Left cardiac atrium (tissue), 4 donors: ENCODE measurements at places on chromosomes 4 and X. TPM values are rescaled to one million over a fixed set of nuclear protein-coding genes. Genes with fewer than 3 reads are reported as not detected.

The NCAPG gene
- 1.8 TPM for total RNA-seq

The SOD3 gene
- total RNA-seq, result 120 TPM

The CRMP1 gene
- 0.44 TPM for total RNA-seq

The CLCN5 gene
- 1.9 TPM for total RNA-seq

DNA sequence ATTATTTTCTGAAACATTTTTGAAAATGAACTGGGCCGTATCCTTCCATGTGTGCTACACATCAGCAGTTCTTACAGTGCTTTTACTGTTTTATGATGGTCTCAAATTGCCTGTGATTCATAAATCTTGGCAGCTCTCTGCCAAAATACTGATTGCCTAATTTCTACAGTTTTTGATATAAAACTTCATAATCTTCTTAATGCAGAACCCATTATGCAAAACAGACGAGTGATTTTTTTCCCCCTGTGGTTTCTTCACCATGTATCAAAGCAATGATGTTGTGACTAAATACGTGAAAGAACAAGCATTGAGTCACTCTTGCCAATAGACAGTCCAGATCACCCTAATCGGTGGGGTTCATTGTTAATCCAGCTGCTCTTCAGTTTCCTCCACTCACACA, 156.4 kb upstream of the WDR1 start:
- no peak for DNase-seq

DNA sequence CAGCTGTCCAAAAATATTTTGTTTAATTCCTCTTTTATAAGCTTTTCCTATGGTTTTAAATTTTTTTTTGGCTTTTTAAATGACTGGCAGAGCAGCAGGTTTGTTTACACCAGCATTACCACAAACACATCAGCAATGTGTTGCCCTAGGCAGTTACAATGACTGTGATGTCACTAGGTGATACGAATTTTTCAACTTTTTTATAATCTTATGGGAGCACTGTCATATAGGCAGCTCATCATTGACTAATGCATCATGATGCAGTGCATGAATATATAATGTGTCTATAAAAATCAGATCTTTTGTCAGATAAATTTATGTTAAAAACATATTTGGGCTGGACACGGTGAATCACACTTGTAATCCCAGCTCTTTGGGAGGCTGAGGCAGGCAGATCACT, 231.6 kb upstream of the SLIT2 start:
- DNase-seq, result no peak

DNA sequence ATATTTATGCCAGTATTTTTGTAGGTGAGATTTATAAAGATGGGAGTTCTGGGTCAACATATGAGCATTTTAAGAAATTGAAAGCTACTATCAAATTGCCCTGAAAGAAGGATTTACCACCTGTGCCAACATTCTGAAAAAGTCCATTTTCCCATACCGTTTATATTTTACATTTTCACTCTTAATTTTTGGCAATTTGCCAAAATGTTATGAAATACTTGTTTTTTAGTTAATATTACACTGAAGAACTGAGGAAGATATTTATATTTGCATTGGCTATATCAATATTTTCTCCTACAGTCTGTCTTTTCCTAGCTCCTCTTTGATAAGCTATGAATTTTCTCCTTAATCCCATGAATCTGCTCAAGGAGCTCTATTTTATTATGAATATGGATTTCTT, 52.4 kb downstream of the DCHS2 start:
- DNase-seq, result no peak

DNA sequence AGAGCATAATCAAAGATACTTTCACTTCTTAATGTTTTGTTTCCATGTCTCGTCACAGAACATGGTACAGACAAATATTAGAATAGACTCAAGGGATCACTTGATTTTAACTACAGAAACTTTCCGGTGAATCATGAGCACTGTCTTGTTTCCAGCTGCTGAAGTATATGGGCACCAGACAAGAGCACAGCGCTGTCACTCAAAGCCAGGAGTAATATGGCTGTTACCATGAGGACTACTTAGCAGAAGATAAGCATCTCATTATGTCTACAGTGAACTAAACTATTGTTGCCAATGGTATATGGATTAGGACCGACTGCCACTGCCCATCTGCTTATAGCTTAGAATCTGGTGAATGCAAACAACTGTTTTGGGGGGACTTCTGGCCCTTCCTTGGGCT, 34.3 kb downstream of the MECP2 start:
- no peak for DNase-seq

GRCh38 chrX:40685362-40685918, 38.1 kb upstream of the CXorf38 start:
- no peak for DNase-seq

GRCh38 chrX:153636716-153637115, 10.3 kb upstream of the DUSP9 start:
- no peak for DNase-seq
